ENCODE measurements at places on chromosomes 13 and 19. TPM values are rescaled to one million over a fixed set of nuclear protein-coding genes. Genes with fewer than 3 reads are reported as not detected.

- peaks cover 4% of the 10 kb centered on the region for H3K36me3 ChIP-seq
- DNase-seq: no peak
- H3K27ac ChIP-seq: no peak overlapping the region
- peaks cover 1% of the 10 kb centered on the region for H3K4me1 ChIP-seq
- H3K4me3 ChIP-seq: no peak overlapping the region
Measured at GRCh38 chr19:5107432-5108122, 138.7 kb downstream of the KDM4B start.

DNA sequence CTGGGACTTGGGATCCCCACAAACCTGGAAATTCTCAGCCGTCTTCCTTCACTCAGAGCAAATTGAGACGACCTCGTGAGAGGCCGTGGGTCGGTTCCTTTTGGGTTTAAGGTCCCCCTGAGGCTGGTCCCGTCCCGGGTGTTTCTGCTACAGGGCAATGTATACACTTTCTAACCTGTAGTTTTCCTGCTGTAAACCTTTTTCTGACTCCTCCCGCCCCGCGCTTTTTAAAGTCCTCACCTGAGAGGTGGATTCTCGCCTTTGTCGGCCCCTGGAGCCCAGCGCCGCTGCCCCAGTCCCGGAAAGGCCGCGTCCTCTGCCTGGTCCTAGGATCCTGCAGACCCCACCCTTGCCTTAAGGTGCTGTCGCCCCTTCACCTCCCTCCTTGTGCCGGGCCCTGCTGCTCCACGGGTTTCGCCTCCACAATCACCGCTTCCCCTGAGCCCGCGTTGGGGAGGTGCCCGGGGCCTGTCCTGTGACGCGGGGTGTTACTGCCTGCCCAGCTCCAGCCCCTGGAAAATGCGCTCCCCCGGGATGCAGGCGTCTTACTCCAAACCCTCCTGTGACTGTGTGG is 391 bp downstream of the ZNF761 start:
- H3K36me3 ChIP-seq: peaks cover 21% of the 10 kb centered on the region
- H3K4me3 ChIP-seq: peak overlapping the region; percentile 98
- H3K27me3 ChIP-seq: no peaks in the 10 kb centered on the region

GRCh38 chr13:108069521-108070210 is 145.7 kb downstream of the LIG4 start:
- H3K36me3 ChIP-seq: no peaks in the 10 kb centered on the region
- H3K4me3 ChIP-seq: no peak overlapping the region
- H3K27me3 ChIP-seq: no peaks in the 10 kb centered on the region
- H3K27ac ChIP-seq: no peak overlapping the region
- no peak for DNase-seq

The BTBD2 gene
- 4.8 TPM for polyA plus RNA-seq
